Lower lobe of right lung (tissue), 2 donors: ENCODE measurements at places on chromosomes 1 and 21. TPM values are rescaled to one million over a fixed set of nuclear protein-coding genes. Genes with fewer than 3 reads are reported as not detected.

GRCh38 chr1:39508857-39509305 lies 17.4 kb downstream of the BMP8A start:
- DNase-seq: no peak

The DIO1 gene
- total RNA-seq: not detected

DNA sequence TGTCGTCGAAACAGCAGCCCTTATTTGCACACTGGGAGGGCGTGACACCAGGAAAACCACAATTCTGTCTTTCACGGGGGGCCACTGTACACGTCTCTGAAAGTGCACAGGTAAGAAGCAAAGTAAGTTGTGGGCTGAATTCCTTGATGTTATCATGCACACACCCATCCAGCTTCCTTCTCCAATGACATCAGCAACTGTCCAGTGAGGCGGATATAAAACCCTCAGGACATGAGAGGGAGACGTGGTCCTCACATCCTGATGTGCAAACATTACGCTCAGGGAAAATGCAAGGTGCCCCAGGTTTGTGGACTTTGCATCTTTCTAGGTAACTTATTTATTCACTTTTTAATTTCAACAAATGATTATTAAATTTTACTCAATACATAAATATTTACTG lies 3.0 kb downstream of the TFF1 start:
- no peak for DNase-seq

- DNase-seq: no peak
Measured at GRCh38 chr1:8711873-8712412, 105.5 kb downstream of the RERE start.

GRCh38 chr1:229480495-229480894 lies 27.6 kb downstream of the NUP133 start:
- no peak for DNase-seq

DNA sequence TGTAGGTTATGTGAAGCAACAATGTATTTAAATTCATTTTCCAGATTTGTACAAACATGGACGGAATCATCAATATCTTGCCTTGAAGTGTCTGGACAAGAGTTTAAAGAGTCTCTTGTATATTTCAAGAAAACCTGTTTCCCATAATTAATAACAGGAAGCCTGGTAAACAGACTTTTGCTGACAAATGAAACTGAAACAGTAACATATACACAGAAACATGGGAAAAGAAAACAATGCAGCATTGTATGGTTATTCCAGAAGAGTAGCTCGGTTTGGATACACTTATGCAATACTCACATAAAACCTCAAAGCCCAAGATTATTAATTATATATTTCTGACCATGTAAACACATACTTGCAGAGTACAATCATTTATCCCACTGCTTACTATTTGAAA lies 265.5 kb downstream of the PTPRC start:
- DNase-seq: no peak

DNA sequence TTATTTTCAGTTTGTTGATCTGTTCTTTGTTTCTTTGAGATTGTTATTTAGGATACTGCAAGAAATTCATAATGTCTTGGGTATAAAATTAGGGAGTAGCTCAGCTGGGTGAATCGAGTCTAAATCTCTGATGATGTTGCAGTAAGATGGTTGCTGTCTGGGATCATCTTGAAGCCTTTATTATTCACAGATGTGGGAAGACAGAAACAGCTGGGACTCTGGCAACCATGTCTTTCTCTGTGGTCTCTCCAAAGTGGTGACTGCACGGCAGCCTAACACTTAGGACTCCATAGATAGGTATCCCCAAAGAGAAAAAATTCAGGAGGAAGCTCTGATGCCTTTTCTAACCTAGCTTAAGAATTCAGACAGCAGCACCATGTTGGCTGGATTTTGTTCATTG lies 52.7 kb downstream of the RAP1A start:
- no peak for DNase-seq

DNA sequence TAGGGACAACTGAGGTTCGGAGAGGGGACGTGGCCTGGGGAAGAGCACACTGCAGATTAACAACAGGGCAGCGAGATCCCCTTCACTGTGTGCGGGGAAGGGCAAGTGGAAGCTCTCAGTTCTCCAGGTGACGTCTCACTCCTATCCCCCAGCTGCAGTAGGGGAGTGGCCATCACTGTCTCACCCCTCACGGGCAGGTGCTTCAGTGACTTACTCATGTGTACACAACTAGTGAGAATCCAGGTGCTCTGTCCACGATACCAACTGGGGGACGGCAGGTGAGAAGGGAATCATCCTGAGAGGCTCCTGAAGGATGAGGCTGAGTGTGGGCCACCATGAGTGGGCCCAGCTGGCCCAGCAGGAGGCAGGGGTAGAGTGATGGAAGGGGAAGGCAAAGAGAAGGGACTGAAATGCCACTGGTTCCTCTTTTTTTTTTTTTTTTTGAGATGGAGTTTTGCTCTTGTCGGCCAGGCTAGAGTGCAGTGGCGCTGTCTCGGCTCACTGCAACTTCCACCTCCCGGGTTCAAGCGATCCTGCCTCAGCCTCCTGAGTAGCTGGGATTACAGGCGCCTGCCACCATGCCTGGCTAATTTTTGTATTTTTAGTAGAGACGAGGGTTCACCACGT lies 25.9 kb downstream of the RHBG start:
- no peak for DNase-seq

DNA sequence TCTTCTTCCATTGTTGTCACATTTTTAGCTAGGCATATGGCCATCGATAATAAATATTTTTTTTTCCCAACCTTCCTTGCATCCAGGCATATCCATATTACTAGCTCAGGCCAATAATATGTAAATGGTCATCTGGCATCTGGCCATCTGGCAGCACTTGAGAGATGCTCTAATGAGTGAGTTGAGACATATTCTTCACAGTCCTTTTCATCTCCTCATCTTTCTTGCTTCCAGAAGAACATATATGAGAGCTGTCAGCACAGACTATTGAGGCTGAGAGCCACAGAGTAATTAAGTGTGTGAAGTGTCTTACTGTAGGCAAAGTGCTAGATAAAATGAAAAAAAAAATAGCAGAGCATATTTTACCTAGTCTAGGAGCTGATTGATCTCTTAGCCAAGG lies 628.4 kb upstream of the TMPRSS15 start:
- DNase-seq: no peak

DNA sequence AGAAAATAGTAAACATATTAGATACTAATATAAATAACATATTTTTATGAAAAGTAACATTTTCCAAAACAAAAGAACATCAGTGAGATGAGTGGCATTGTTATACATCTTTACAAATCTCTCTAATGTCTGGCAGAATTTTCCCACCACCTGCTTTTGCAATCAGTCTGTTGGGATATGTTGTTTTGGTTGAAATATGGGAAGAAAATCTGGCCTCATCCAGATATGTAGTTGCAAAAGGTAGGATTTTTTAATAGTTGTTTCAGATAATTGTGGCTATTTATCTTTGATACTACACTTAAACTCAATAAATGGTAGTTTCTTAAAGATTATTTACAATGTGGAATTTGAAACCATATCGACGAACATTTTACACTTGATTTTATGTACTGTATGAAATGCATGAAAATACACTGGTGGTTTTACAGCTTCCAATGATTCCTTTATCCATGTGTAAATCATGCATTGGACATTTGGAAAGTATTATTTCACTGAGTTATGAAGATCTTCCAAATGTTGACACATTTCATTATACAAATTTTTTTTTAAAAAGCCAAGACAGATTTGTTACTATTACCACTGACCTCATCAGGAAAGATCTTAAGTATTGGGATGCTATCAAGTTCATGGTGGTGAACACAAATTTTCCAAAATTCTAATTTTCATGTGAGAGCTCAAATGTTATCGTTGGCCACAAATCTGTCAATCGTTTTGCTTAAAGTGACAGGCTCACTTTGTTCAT lies 74.1 kb upstream of the CD34 start:
- no peak for DNase-seq

- DNase-seq: no peak
Measured at GRCh38 chr1:180939711-180940103, 27.0 kb downstream of the KIAA1614 start.

The VCAM1 gene
- 5.5 TPM for total RNA-seq

The PLCH2 gene
- total RNA-seq: 3.8 TPM

DNA sequence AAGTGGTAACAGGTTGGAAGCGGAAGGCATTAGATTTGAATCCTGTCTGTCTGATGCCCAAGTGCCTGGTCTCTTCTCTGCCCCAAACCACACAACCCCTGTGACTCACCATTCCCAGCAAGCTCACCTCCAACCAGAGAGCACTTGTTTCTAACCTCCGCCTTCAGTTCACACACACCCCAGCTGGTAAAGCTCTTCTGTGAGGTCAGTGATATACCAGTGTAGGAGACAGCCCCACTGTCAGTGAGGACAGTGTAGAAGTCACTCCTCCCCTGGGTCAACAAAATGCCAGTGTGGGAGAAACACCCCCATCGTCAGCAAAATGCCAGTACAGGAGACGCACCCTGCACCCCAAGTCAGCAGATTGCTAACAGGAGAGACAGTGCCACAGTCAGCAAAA lies 2.6 kb downstream of the RIMS3 start:
- no peak for DNase-seq

DNA sequence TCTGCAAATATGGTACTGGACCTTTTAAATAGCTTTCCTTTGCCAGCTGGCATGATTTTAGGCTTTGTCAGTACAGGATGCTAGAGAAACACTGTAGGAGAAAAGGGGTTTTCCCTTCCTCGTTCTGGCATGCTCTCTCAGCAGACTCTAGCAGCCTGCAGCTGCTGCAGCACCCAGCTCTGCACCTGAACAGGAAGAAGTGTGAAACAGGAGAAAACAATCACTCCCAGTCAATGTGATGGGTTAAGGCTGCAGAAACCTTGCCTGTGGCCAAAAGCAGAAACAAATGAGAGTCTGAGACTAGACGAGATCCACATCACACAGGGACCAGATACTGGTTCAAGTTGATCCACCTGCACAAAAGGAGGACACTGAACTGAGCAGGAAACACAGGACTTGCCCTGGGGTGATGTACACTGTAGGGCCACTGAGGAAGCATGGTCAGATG lies 21.2 kb downstream of the OVGP1 start:
- DNase-seq: no peak

- DNase-seq: no peak
Measured at GRCh38 chr1:64337475-64337874, 132.5 kb upstream of the CACHD1 start.

- no peak for DNase-seq
Measured at GRCh38 chr1:91124989-91125417, 103.2 kb upstream of the ZNF644 start.

GRCh38 chr1:223136086-223136485 lies 7.0 kb downstream of the TLR5 start:
- DNase-seq: no peak

DNA sequence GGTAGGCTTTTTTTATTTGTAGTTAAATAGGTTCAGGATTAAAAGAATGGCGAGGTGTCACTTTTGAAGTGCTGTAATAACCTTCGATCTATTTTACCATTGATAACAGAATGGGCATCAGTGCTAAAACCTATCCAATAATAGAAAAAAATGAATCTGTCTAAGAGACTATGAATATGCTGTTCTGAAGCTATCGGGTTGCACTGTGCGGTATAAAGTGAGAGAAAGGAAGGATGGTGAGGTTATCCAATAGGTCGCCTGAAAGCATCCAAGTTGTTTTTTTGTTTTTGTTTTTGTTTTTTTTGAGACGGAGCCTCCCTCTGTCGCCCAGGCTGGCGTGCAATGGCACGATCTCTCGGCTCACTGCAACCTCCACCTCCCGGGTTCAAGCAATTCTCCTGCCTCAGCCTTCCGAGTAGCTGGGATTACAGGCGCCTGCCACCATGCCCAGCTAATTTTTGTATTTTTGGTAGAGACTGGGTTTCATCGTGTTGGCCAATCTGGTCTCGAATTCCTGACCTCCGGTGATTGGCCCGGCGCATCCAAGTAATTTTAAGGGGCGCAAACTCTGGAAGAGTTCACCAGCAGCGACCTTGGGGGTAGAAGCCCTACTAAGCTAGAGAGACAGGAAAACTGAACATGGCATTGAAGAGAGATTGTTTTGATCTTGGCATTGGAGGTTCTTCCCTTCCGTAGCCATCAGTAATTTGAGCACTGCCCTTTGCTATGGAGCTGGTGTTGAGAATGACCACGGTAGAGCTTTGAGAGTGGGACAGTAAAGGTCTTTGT lies 8.7 kb upstream of the MDM4 start:
- DNase-seq: no peak

The SPATA1 gene
- 2.5 TPM for total RNA-seq

DNA sequence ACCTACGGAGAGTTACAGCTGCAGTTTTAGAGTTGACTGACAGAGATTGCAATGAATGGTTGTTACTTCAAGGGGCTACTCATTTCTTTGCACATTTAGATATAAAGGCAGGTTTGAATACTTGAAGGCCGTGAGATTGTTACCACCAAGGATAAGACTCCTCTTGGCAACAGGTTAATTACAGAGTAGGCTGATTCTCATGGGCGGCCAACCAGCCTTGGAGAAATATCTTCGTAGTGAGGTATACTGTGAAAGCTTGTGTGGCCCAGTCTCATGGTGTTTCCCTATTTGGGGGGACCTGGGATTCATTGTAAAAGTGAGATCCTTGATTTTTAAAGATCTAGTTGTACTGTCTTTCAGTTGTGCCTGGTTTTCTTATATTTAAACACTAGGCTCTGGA lies 103.2 kb upstream of the OLFM3 start:
- DNase-seq: no peak

GRCh38 chr1:224676551-224676950 lies 60.4 kb downstream of the CNIH3 start:
- DNase-seq: no peak

DNA sequence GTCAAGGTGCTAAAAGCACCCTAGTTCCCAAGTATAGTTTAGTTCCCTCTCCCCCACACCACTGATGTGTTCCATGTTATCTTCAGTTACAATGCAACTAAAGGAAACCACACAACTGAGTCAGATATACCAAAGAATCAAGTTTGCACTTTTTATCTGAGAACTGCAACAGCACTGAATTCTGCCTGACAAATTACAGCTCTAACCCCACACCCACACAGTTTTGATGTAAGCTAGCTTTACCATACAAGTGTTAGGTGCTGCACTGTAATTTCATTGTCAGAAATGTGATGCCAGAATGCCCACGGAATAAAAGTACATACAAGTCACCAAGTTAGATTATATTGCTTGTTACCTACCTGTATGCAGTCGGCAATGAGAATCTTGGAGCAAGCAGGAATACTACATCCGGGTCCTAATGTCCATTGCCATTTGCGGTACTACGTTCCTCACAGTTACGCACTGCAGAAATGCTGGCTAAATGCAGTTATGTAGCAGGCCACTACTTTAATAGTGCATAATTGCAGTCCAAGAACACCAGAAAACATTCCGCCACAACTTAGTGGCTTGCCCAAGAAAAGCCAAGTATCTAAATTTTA lies 12.1 kb downstream of the SFPQ start:
- DNase-seq: no peak

- DNase-seq: no peak
Measured at GRCh38 chr1:185636848-185637247, 97.3 kb upstream of the HMCN1 start.

GRCh38 chr1:92210701-92211100 lies 7.0 kb upstream of the C1orf146 start:
- no peak for DNase-seq
